ENCODE measurements at places on chromosomes 13 and 19. TPM values are rescaled to one million over a fixed set of nuclear protein-coding genes. Genes with fewer than 3 reads are reported as not detected.

DNA sequence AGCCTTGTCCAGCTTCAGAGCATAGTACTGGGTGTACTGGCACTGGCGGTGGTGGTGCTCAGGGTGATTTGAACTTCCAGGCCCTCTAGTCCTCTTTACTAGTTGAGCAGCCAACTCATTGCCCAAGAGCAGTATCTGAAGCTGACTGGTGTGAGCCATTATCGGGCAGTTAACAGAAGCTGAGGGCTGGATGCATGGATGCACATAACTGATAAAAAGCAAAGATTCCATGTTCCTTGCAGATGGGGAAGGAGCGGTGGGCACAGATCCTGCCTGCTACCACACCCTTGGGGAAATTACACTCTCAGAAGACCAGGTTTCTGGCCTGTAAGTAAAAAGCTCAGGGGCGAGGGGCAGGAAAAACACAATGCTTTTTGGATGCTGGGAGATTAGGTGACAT, 499.4 kb upstream of the ARGLU1 start:
- DNase-seq, result no peak

DNA sequence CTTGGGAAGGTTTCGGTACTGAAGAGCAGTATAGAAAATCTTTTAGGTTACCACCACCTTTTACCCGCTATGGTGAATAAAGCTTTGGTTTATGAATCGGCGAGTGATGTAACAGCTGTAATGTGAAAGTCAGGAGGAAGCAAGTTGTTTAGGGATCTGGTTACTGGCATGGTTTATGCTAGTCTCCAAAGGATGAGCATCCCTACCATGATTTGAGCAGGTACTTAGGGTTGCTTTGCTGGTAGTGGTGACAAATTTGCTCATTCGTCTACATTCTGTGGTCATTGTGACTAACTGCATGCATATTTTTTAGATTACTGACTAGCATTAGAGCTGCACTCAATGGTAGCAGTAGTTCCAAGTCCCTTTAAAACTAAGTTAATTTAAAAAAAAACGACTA, 104.1 kb downstream of the FRY start:
- no peak for DNase-seq

SOX21 gene
- not detected for total RNA-seq

DNA sequence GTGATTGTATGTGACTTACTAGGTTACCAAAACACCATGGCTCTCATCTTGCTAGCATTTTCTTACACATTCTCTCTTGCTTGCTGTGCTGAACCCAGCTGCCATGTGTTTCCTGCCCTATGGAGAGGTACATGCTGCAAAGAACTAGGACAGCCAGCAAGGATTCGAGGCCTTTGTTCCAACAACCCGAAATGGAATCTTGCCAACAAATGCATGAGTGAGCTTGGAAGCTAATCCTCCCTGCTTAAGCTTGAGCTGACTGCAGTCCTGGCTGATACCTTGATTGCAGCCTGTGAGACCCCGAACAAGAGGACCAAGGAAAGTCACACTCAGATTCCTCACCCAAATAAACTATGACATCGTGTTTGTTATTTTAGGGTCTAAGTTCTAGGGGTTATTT, 651.2 kb downstream of the SLITRK6 start:
- no peak for DNase-seq

- DNase-seq, result no peak
These were observed 25.6 kb upstream of the CXCL17 start for GRCh38 chr19:42468273-42468796.

KCNRG gene
- total RNA-seq, result 1.6 TPM

ZNF71 gene
- total RNA-seq, result 9.0 TPM

DNA sequence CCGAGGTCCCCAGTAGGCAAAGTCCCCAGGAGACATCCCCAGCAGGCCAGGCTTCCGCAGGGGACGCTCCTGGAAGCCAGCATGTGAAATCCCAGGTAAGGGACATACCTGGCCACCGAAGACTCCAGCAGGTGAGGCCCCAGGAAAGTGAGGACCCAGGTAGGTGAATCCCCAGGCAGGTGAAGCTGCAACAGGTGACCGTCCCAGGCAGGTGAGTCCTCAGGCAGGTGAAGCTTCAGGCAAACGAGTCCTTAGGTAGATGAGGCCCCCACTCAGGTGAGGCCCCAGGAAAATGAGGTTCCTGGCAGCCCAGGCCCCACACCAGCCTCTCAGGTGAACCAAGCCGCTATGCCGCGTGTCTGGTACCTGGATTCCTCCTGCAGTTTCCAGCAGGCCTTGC, 8.3 kb downstream of the FUT6 start:
- DNase-seq, result no peak

DNA sequence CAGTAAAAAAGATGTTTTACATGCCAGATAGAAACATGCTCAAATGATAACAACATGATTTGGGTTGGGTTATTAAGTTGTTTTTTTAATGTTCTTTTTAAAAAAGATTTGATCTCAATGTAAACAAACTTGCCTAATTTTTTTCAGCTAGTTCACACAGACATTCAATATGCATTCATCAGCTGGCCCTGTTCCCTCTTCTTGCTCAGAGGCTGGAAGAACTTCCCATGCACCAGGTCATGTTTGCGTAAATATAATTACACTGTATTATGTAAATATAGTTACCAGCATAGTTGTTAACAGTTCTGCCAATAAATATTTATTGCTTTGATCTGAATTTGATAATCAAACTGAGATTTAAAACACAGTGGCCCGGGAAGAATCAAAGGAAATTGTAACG, 70.6 kb downstream of the ATP11A start:
- no peak for DNase-seq

ZNF350 gene
- 50.2 TPM for total RNA-seq

MLNR gene
- total RNA-seq, result not detected

CRX gene
- total RNA-seq, result 0.07 TPM

ELANE gene
- total RNA-seq, result not detected

APOE gene
- total RNA-seq, result 0.44 TPM
